Aortic smooth muscle cell (primary cell): ENCODE measurements at places on chromosomes 1 and 21. TPM values are rescaled to one million over a fixed set of nuclear protein-coding genes. Genes with fewer than 3 reads are reported as not detected.

RORC gene
- total RNA-seq: not detected in 2 replicates

CLIC4 gene
- total RNA-seq: 493 and 612 TPM in 2 replicates

COL24A1 gene
- total RNA-seq: 0.87 and 1.2 TPM in 2 replicates

CZIB gene
- total RNA-seq: 46.8 and 50.1 TPM in 2 replicates

GBP7 gene
- not detected in 2 replicates for total RNA-seq

COL8A2 gene
- 5.7 and 5.9 TPM in 2 replicates for total RNA-seq

GBP4 gene
- total RNA-seq: 0.31 and 0.53 TPM in 2 replicates

PAPPA2 gene
- total RNA-seq: 0.26 and 0.31 TPM in 2 replicates

RAB42 gene
- total RNA-seq: 0.93 and 1.7 TPM in 2 replicates

PTAFR gene
- not detected in 2 replicates for total RNA-seq

CADM3 gene
- total RNA-seq: 0.13 TPM in 1 of 2 replicates, not detected in the other

KCNH1 gene
- total RNA-seq: not detected in 2 replicates

NBPF3 gene
- 15.2 and 27.5 TPM in 2 replicates for total RNA-seq

LEFTY2 gene
- total RNA-seq: 0.06 TPM in 1 of 2 replicates, not detected in the other

LIPI gene
- total RNA-seq: not detected in 2 replicates

S100PBP gene
- 32.9 and 51.2 TPM in 2 replicates for total RNA-seq

TEX38 gene
- not detected in 2 replicates for total RNA-seq

CD48 gene
- total RNA-seq: not detected in 2 replicates

SYT6 gene
- total RNA-seq: not detected in 2 replicates

TCP10L gene
- total RNA-seq: 0.25 and 0.26 TPM in 2 replicates

TMEM82 gene
- total RNA-seq: not detected in 2 replicates

ST6GALNAC3 gene
- total RNA-seq: 0.44 and 0.92 TPM in 2 replicates

CLSTN1 gene
- total RNA-seq: 104 and 117 TPM in 2 replicates

RBM11 gene
- total RNA-seq: not detected in 2 replicates

COL16A1 gene
- total RNA-seq: 48.1 and 59.5 TPM in 2 replicates

ITLN2 gene
- total RNA-seq: not detected in 2 replicates

LCE2C gene
- total RNA-seq: not detected in 2 replicates

RYR2 gene
- total RNA-seq: not detected in 2 replicates

CD247 gene
- 0.26 TPM in 1 of 2 replicates, not detected in the other for total RNA-seq

SPRR2G gene
- not detected in 2 replicates for total RNA-seq

PLA2G2C gene
- total RNA-seq: not detected in 2 replicates
